ENCODE measurements at places on chromosomes 6 and 20. TPM values are rescaled to one million over a fixed set of nuclear protein-coding genes. Genes with fewer than 3 reads are reported as not detected.

DNA sequence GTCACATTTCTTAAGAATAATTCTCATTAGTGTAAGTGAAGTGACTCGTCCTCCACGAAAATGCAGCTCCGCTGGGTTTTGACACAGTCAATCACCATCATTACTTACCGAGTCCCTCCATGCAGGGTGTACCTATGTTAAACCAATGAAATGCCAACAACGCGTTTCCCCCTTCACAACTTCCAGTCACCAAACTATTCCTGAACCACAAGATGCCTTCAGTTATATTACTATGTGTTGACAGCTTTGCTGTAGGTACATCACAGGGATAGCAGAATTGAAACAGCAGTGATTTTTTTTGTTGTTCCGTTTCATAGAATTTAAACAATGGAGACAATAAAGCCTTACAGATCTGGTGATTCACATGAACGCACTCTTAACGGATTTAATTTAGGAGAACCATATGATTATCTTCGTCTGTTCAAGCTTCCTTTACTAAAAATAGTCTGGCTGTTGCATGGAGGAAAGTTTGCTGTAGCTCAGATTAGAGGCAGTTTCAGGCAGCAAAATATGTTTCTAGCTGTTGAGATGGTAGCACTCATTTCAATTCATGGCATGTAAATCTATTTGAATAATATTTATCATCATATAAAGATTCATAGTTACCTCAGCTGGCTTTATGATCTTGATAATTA, 652.8 kb downstream of the PRKN start:
- no peak for DNase-seq
- H3K4me3 ChIP-seq, result no peak overlapping the region
- no peak overlapping the region for H3K27ac ChIP-seq
- no peaks in the 10 kb centered on the region for H3K4me1 ChIP-seq
- H3K36me3 ChIP-seq, result no peaks in the 10 kb centered on the region

GRCh38 chr6:32842690-32843089, 1.2 kb downstream of the PSMB8 start:
- peak overlapping the region; percentile 99 for H3K27ac ChIP-seq
- DNase-seq, result no peak
- H3K4me1 ChIP-seq, result peaks cover 72% of the 10 kb centered on the region

- DNase-seq, result no peak
- H3K27ac ChIP-seq, result no peak overlapping the region
- H3K36me3 ChIP-seq, result peaks cover 3% of the 10 kb centered on the region
Observed at GRCh38 chr20:34791289-34792020, 34.0 kb downstream of the NCOA6 start.

DNA sequence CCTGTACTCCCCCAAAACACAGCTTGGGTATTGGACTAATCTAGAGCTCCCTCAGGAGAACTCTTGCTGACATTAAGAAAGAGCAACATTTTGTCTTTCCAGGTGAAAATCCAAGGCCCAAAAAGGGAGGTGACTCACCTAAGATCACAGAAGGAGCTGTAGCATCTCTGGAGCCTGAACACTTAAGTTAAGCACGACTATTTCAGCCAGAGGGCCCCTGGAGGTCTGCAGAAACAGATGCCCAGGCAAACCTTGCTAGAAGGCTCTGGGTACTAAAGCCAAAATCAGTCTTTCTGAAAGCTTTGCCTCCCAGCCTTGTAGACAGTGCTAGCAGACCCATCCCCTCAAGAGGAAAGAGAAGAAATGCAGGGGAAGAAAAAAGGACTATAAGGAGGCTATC, 8.8 kb downstream of the EDN1 start:
- H3K27ac ChIP-seq, result no peak overlapping the region
- no peaks in the 10 kb centered on the region for H3K27me3 ChIP-seq
- DNase-seq, result no peak

DNA sequence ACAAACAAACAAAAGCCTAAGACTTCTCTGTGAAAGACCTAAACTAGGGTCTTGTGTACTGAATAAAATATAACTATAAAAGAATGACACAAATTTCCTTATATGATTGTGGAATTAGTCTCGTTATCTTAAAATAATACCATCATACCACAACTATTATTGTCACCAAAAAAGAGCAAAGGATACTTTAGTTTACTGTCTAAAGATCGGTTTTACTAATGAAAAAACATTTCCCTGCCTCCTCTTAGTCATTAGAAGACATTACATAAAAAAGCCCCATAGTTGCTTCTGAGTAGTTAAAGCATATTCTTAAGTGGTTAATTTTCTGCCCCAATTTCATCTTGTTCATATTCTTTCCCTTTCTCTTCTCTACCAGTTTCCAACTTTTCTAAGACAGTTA, 33.1 kb downstream of the PRL start:
- H3K4me3 ChIP-seq, result no peak overlapping the region
- no peaks in the 10 kb centered on the region for H3K27me3 ChIP-seq
- no peak for DNase-seq
- H3K27ac ChIP-seq, result no peak overlapping the region

- no peaks in the 10 kb centered on the region for H3K4me1 ChIP-seq
- H3K27ac ChIP-seq, result no peak overlapping the region
- H3K27me3 ChIP-seq, result no peaks in the 10 kb centered on the region
- no peaks in the 10 kb centered on the region for H3K36me3 ChIP-seq
Observed at GRCh38 chr6:108195209-108195608, 29.4 kb downstream of the NR2E1 start.

DNA sequence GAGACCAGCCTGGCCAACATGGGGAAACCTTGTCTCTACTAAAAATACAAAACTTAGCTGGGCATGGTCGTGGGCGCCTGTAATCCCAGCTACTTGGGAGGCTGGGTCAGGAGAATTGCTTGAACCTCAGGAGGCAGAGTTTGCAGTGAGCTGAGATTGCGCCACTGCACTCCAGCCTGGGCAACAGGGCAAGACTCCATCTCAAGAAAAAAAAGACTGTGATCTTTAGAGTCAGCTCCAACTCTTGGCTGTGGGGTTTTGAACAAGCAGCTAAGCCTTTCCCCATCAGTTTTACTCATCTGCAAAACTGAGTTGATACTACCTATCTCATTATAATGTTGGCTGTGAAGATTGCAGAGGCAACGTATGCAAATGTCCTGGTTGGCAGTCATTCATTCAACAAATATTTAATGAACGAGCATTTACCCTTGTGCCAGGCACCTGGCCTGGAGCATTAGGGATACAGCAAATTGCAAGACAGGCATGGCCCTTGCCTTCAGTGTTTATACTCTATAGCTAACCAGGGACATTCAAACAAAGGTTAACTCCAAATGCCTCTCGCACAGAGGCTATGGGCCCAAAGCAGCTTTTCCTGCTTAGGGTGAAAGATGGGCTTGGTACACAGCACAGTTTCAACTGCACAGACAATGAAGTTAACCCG, 37.8 kb downstream of the ILRUN start:
- no peak overlapping the region for H3K4me3 ChIP-seq
- H3K36me3 ChIP-seq, result no peaks in the 10 kb centered on the region
- peaks cover 38% of the 10 kb centered on the region for H3K4me1 ChIP-seq
- no peak for DNase-seq

- no peaks in the 10 kb centered on the region for H3K27me3 ChIP-seq
- no peak overlapping the region for H3K27ac ChIP-seq
- no peaks in the 10 kb centered on the region for H3K4me1 ChIP-seq
- H3K4me3 ChIP-seq, result no peak overlapping the region
- DNase-seq, result no peak
- H3K36me3 ChIP-seq, result no peaks in the 10 kb centered on the region
Observed at GRCh38 chr20:61121661-61122060, 130.4 kb upstream of the CDH4 start.

The GRIK2 gene
- total RNA-seq, result not detected

The PPP1R3G gene
- not detected for total RNA-seq

The WFDC2 gene
- total RNA-seq, result 0.55 TPM

The CD164 gene
- total RNA-seq, result 259 TPM

All from CD8-positive, alpha-beta memory T cell (primary cell).